Eye (tissue), 1 donor: ENCODE measurements at places on chromosomes 1 and 21.

- no peak for DNase-seq
Measured at GRCh38 chr1:26700711-26701110, 4.9 kb downstream of the ARID1A start.

DNA sequence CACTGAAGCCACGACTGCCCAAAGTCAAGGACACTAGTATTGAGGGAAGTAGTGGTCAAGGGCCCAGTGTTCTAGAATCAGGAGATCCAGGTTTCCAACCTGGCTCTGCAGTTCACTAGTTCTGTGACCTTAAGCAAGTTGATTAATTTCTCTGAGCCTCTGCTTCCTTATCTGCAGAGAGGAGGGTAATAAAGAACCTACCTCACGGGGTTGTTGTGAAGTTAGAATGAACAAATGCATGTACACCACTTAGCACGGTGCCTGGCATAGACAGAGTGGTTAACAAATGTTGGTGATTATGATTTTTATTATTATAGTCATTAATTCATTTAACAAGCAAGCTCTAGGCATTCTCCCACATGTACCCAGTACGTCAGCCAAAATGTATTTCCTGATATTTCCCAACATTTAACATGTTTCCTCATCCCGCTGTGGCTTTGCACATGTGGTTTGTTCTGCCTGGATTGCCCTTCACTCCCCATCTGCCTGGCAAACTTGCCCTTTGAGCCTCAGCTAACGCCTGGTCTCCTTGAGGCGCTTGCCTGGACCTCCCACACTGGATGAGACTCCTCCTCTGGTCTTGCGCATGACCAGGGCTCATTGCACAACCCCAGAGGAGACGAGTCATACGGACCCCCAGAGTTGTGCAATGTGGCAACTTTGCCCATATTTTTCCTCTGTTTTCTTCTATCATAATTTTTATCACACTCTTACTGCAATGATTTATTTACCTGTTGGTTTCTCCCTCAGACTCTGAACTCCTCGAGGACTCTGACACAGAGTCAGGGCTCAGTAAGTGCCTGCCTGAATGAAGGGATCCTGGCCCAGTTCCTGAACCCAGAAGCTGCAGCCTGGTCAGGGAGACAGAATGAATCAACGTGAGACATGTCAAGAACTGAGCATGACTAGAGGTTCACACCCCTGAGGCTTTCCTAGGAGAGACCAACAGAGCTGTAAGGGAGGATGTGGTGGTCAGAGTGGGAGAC, 20.7 kb upstream of the MFSD2A start:
- peak; percentile 19 for DNase-seq

- DNase-seq = no peak
Measured at GRCh38 chr1:183135336-183135735, 50.7 kb upstream of the LAMC2 start.

DNA sequence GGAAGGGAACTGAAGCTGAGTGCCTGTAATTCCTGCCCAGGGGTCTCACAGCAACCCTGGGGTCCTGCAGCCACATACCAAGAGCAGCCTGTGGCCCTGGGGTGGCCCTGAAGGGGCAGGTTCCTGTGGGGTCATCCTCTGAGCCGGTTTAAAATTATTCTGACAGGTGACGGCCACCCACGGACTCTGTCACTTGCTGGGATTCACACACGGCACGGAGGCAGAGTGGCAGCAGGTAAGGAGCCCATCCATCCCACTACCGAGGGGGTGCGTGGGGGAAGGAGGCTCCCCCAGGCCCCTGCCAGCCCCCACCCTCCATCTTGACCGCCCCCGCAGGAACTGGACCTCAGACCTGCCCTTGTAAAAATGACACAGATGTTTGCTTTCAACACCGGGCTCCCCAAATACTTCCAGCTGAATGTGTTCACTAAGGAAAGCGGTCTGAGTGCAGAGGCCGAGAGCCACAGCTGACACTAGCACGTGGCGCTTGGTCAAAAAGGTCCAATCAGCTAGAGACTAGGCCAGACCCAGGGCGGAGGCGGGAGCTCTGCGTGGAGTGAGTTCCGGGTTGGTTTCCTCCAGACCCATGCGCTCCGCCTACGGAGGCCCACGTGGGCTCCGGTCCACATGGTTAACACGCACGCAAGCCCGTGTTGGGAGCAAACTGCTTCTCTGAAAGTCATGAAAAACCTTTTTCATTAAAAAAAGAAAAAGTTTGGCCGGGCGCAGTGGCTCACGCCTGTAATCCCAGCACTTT, 10.0 kb downstream of the YBEY start:
- peak; percentile 50 for DNase-seq

- no peak for DNase-seq
Measured at GRCh38 chr1:212162635-212163034, 122.6 kb upstream of the PPP2R5A start.

- DNase-seq = peak; percentile 31
Measured at GRCh38 chr1:201259476-201260235, 23.6 kb upstream of the PKP1 start.

GRCh38 chr1:31723828-31724359, 20.1 kb upstream of the COL16A1 start:
- peak; percentile 90 for DNase-seq

GRCh38 chr21:45547545-45547900, 5.3 kb upstream of the SLC19A1 start:
- DNase-seq = no peak

DNA sequence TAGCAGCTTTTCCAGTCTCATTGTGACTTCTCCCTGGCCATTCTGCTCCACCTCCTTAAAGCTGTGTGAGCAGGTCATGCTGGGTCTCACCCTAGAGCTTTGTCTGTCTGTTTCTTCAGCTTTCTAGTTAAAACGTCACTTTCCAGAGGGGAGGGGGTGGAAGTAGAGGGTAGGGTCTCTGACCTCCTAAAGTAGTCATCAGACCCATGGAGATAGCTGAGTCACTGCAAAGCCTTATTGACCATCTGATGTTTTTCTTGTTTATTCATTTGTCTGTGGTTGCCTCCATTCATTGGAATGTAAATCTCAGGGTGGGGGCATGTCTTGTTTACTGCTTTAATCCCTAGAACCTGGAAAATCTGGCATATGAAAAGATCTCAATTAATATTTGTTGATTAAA, 52.7 kb downstream of the ELF3 start:
- no peak for DNase-seq

DNA sequence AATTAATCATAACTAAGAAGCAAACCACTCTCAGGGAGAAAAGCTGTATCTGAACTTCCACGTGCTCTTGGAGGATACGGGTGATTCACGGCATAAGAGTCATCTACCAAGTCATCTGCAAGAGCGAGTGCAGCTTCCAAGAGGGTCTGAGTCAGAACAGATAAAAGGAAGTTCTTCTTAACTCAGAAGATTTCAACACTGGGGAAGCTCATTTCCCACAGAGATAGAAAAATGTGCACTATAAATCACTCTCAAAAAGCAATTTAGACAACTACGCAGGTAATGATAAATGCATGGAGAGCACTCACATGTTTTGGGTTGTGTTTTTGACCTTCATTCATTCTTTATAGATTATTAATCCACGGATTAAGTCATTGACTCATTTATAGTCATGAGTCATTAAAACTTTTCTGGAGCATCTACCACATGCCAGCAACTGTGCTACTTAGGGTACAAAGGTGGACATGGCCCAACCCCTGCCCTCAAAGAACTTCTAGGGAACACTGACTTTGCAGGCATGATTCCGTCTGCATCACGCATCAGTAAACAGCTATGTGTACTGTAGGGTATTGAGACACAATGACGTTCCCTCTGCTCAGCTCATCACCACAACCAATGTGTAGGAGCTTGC, 20.8 kb downstream of the KCNJ15 start:
- DNase-seq = no peak

GRCh38 chr1:174194461-174194860, 35.1 kb downstream of the RABGAP1L start:
- DNase-seq = no peak

DNA sequence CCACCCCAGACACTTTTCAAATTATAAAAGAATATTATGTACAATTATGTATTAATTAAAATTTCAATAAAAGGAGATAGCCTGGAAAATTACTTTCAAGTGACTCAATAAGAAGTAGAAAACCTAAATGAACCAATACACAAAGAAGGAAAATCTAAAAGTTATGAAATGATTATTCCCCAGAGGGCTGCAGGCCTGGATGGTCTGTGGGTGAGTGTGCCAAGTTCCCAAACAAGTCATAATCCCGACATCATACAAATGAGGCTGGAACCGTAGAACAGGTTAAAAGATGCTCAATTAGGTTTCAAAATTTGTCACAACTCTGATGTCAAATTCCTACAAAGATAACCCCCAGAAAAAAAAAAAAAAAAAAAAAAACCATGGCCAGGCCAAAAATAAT, 12.7 kb downstream of the SPATC1L start:
- DNase-seq = no peak

DNA sequence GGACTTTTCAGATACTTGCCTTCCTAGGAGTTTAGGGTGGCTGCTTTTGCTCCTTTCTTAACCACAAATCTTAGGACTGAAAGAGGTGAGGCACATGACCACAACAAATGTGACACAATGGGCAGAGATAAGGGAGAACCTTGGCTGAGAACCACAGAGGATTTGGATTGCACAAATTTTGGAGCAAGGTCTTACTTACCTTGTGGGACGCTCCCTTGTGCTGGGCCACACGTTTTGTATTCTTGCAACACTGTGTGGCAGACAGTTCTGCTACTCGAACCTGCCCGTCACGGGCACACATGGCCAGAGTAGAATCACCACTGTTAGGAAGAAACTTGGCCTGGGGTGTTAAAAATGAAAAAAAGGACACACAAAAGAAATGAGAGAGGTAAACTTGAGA, 23.9 kb downstream of the DCAF8 start:
- no peak for DNase-seq

- DNase-seq = no peak
Measured at GRCh38 chr1:167861664-167862381, 52.1 kb downstream of the ADCY10 start.

DNA sequence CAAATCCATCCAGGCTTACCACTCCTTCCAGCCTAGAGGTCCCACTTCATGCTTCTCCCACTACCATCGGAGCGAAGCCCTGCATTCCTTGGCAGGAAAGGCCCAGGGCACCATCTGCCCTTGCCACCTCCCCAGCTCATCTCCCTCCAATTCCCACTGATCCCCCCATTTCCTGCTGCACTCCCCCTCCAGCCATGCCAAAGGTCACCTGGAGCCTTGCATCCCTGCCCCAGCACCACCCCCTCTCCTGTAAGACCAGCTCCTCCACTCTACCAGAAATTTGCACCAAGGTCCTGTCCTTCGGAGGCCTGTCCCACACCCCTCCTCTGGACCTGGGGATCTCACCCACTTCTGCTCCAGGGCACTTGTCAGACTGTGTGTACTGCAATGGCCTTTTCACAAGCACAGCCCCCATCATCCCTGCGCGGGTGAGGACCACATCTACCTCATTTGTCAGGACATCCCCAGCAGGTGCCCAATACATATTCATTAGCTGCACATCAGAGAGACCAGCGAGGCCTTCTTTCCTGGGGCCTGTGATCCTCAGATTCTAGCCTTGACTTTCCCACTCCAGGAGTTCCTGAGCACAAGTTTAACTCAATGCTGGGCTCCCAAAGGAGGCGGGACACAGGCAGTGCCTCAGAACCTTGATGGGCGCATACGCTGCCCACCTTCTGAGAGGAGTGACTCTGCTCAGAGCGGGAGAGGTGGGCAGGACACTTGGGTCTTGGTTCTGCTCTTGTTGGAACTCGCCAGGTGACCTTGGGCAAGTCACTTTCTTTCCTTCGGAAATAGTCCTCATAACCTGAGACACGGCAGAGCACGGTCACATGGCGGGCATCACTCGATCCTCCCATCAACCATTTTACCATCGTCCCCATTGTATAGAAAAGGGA, 49.9 kb upstream of the EDN2 start:
- DNase-seq = no peak
